ENCODE measurements at places on chromosomes 11 and 22.

DNA sequence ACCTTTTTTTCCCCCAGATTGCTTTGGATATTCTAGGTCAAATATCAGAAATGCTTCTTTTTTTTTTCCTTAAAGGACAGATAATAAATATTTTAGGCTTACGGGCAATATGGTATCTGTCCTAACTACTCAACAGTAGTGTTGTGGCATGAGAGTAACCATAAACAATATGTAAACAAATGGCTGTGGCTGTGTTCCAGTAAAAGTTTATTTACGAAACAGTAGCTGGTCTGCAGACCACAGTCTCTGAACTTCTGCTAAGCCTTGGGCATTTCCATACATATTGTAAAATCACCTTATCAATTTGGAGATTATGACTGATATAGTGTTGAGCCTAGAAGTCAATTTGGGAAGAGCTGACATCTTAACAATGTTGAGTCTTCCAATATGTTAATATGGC, 139.0 kb upstream of the PITPNB start:
- DNase-seq: no peak

- no peak for DNase-seq
These were observed 112.3 kb upstream of the LMO1 start for GRCh38 chr11:8375932-8376331.

DNA sequence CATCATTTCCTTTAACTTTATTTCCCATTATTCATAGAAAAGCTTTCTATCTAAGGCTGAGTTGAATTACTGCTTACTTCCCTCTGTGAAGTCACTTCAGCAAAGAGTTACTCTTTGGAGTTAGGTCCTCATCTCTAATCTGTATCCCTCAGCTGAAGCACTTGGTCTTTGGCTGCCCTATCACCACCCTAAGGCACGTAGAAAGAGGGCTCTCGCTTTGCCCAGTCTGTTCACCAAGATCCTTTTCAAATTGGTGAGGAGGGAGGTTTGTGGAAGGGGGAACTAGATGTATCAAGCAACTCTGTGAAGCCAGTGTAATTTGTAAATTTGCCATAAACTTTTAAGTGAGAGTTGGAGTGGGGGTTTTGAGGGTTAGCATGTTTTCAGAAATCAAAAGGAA, 43.4 kb downstream of the PAX6 start:
- no peak for DNase-seq

- DNase-seq: no peak
These were observed 38.1 kb downstream of the COA4 start for GRCh38 chr11:73838443-73839122.

- DNase-seq: no peak
These were observed 134.1 kb downstream of the UVRAG start for GRCh38 chr11:75949023-75949672.

DNA sequence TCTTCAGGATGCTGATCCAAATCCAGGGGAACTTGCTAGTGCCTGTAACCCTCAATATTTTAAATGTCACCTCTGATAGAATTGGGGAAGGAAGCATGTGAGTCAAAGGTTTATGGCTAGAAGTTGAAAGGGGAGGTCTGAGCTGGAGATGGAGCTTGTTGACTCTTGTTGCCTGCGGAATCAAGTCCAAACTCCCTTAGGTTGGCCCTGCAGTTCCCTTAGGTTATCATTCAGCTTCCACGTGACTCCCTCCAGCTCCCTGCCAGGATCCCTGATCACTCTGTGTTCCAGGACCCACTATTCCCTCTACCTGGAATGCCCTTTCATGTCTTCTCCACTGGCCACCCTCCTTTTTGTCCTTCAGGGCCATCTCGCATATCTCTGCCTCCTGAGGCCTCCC, 26.2 kb upstream of the LIPT2 start:
- no peak for DNase-seq

GRCh38 chr11:84922212-84922805, 704.8 kb downstream of the DLG2 start:
- no peak for DNase-seq

GRCh38 chr11:45502226-45502545, 163.2 kb downstream of the CHST1 start:
- DNase-seq: no peak

DNA sequence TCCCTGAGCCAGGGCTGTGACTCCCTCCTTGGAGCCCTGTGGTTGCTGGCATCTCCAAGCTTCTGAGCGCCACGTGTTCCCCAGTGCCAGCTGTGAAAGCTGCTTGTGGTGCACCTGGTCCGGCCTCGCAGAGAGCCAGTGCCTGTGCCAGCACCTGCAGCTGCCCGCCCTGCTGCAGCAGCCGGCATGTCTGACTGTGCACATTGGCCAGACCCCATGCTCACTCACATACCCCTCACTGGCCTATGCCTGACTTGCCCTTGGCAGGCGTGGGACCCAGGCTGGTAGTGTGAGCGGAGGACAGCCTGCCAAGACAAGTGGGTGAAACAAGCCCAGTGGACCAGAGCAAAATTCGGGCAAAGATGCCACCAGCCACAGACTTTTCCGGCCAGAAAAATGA, 9.8 kb downstream of the MRPL48 start:
- no peak for DNase-seq

DNA sequence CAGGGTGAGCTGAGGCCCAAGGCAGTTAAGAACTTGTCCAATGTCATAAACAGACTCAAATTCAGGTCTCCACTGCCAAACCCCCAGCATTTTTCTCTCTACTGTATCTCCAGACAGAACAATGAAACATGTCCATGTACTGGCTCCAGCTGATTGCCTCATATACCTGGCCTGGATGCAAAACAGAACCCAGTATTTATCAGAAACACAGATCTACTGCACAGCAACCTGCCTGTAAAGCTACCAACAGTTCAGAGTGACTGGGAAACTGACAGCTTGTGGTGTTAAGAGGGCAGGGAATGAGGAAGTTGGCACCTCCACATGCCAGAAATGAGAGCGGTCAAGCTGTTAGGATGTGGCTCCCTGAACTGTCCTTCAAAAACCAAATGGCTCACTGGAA, 41.6 kb downstream of the C11orf71 start:
- no peak for DNase-seq

DNA sequence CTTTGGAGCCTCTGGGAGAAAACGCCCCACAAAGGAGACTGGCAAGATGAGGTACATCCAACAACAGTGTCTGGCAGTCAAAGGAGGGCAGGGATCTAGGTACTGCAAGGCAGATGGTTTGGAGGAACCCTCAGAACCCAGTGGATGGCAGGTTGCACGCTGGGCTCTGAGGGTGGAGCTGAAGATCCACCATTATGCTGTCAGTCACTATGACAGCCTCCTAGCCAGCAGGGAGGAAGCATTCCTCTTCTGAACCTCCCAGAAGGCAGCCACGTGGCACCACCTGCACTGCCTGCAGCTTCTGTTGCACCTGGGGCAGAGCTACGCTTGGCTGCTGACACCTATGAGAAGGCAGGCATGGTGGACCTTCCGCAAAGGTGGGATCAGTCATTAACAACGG, 40.2 kb downstream of the HTR3A start:
- no peak for DNase-seq

DNA sequence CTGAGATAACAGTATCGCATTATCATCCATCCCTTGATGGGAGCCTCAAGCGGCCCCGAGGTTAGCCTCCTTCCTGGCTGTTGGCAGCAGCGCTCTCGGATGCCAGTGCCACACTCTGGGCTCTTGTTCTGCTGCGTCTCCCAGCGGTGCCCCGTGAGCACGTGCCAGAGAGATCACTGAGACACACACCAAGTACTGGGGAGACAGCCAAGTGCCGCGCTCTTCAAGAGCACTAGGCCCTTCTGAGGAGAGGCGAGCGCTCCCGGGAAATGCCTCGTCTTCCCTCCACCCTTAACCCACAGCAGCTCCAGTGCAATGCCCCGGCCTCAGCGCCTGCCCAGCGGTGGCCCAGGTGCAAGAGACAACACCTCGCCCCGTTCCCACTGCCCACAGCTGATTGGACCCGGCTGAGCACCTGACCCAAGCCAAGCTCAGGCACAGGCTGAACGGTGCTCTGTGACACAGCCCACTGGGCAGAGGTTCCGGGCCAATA, 248.3 kb upstream of the NARS2 start:
- DNase-seq: no peak

DNA sequence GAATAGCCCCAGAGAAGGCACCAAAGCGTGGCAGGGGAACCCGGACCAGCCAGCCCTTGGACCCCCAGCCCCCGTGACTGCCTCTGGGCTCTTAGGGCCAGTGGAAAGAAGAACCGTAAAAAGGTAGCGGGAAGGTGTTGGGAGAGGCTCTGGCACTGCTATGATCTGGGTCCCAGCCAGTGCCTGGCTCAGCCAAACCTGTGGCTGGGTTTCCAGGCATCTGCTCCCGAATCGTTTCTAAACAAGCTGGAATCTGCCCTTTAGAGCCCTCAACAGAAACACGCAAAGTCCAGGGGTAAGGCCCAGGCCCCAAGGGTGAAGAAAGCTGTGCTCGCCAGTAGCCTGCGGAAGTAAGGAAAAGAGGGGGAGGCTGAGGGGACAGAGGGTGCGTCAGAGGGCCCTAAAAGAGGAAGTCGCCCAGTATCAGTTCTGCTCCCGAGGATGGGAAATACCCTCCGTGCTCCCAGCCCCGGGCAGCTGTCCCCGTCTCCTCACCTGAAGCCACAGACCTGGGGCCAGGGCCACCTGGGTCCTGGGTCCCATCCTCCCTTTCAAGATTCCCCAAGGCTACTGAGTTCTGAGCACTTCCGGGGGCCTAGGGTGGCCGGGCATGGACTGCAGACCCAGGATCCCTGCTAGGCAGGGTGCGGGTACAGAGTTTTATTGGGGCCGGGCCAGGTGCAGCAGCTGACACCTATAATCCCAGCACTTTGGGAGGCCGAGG, 24.7 kb downstream of the IL10RA start:
- no peak for DNase-seq

- no peak for DNase-seq
These were observed 1457.7 kb downstream of the BRD1 start for GRCh38 chr22:48369789-48370507.

DNA sequence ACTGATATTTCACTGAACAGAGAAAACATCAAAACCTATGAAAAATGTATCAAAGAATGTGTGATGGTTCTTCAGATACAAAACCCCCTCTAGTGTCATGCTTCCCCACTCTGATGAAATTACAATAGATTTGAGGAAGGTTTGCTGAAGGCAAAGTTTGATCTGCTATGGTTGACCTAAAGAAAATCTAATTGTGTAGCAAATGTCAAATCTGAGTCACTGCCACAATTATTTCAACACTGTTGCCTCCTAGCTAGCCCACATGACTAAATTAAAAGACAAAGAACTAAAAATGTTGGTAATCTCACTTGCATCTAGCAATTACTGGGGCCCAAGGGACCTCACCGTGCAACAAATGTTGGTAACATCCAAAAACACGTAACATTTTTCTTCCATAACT, 728.0 kb downstream of the DLG2 start:
- no peak for DNase-seq

GRCh38 chr22:44473580-44473979, 24.5 kb downstream of the RTL6 start:
- DNase-seq: no peak

- no peak for DNase-seq
These were observed 40.0 kb downstream of the DUSP8 start for GRCh38 chr11:1532014-1532586.

DNA sequence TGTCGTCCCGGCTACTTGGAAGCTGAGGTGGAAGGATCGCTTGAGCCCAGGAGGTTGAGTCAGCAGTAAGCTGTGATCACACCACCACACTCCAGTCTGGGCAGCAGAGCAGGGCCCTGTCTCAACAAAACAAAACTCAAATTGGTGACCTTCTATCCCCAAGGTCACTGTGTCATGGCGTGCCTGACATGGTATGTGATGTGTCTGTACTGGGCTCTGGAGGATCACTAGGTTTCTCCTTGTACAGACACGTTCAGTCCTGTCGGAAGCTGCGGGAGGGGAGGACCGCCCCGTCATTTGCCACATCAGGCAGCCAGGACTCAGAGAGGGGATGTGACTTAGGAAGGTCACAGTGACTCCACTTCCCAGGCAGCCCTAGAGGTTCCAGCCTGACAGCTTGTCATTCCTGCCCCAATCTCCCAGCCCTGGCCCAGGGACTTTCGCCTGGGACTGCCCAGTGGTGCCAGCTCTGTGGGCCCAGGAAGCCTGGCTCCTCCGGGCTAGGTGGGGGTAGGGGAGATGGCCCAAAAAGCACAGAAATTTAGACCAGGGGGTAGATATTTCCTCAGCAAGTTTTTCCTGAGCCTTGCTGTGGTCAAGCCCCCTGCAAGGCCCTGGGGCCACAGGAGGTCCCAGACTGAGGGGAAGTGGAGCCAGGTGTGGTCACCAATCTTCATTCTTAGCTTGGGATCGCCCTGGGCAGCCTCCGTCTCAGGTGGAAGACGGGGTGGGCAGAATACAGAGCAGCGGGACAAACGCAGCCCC, 53.2 kb downstream of the TRIOBP start:
- DNase-seq: no peak

DNA sequence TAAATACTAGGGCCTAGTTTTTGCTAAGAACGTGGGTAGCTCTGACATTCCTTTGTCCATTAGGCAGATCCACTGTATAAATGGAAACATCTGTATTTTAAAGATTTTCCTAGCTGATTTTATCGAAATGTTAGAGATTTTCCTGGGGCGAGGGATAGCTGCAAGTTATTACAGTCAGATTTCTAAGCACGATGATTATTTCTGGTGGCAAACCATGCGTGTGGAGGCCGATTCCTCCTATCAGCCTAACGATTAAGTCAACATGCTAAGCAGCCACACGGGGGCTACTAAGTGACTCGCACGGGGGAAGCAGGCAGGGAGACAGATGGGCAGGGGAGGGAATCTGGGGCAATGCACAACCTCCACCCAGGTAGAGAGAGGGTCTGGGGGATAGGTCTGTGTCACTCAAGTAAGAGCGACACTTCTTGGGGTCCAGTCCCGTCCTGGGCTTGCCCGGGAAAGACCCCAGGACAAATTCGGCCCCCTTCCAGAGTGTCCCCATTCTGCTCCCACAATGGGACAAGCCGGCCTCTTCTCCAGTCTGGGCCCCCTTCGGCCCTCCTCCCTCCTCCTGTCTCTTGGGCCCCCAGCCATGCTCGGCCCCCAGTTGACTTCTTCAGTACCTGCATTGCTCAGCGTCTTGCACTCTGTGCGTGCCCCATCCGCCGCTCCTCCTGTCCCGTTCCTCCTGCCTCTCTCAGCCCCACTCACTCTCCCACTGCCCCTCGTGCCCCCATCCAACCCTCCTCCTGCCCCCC, 571 bp downstream of the C11orf24 start:
- no peak for DNase-seq

DNA sequence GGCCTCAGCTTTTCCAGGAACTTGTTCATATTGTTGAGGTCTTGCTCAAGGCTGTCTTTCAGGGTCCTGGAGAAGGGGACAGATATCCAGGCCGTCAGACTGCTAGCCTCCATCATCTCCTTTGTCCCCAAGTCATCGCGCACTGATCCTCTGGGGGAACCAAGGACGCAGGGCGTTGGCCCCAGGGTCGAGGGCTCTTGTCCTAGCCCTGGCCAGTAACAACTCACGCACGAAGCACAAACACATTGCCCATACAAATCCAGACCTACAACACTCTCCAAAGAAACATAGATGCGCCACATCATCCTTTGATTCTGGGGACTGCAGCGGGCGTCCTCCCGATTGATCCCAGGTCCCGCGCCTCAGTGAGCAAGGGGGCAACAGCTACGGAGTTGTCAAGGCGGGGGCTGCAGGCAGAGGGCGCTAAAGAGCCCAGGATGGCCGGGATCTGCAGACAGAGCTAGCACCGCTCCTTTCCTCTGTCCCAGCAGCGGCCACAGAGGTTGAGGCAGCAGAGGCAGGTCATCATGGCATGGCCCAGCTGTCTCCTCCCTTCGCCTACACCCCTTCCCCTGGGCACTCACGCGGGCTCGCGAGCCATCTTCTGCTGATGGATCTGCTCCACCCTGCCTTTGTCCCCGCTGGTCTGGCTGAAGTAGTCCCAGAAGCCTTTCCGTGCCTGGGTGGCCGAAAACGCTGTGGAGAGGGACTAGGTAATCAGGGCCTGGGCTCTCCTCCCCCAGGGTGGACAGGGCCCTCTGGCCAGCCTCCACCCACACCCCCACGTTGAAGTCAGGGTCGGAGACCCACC, 472 bp downstream of the APOA5 start:
- peak; percentile 74 for DNase-seq

Data from iPS DF 6.9 (cell line).